ENCODE measurements at places on chromosomes 3 and 15. TPM values are rescaled to one million over a fixed set of nuclear protein-coding genes. Genes with fewer than 3 reads are reported as not detected.
A peak's percentile ranks its signal among the peaks of the same experiment; 100 is the strongest.

ECE2 gene
- 0.44 TPM for polyA plus RNA-seq

ZNF774 gene
- 0.82 TPM for polyA plus RNA-seq

A4GNT gene
- not detected for polyA plus RNA-seq

C3orf22 gene
- not detected for polyA plus RNA-seq

IMPG2 gene
- polyA plus RNA-seq, result 0.03 TPM

UMPS gene
- 32.8 TPM for polyA plus RNA-seq

ADAMTS17 gene
- 0.89 TPM for polyA plus RNA-seq

BMF gene
- polyA plus RNA-seq, result 29.0 TPM

TEX55 gene
- not detected for polyA plus RNA-seq

DNA sequence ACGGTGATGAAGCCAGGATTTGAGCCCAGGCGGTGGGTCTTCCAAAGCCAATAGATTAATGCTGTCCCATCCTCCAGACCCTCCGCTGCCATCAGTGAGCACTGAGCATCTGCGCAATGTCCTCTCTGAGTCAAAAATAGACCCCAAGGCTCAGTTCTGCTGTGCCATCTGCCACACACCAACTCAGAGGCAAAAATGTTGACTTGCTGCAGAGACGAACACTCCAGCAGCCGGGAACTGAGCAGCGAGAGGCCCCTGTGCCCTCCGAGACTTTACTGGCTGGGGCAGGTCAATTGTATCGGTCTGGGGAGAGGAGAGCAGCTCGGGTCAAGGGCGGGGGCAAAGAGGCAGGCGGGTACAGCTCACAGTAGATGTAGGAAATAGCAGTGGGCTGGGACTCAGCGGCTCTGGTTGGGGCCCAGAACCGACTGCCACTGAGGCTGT is 41.5 kb upstream of the ATP2B2 start:
- no peak overlapping the region for H3K4me3 ChIP-seq
- no peaks in the 10 kb centered on the region for H3K36me3 ChIP-seq
- no peak overlapping the region for H3K27ac ChIP-seq
- no peaks in the 10 kb centered on the region for H3K4me1 ChIP-seq
- no peaks in the 10 kb centered on the region for H3K27me3 ChIP-seq

- no peak for DNase-seq
- no peak overlapping the region for H3K27ac ChIP-seq
- no peaks in the 10 kb centered on the region for H3K36me3 ChIP-seq
Measured at GRCh38 chr15:65773386-65774111, 18.5 kb downstream of the DENND4A start.

DNA sequence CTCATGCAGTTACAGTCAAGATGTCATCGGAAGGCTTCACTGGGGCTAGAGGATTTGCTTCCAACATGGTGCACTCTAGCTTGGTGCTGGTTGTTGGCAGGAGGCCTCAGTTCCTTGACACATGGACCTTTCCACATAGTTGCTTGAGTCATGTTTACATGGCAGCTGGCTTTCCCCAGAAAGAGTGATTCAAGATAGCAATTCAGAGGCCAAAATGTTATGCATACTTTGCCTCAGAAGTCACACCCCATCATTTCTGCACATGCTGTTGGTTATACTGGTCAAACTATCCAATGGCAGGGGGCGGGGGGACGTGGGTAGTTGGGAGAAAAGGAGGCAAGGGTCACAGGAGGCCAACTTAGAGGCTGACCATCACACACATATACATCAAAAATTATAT is 58.7 kb downstream of the FOXB1 start:
- no peak for DNase-seq
- H3K36me3 ChIP-seq, result no peaks in the 10 kb centered on the region
- H3K4me1 ChIP-seq, result no peaks in the 10 kb centered on the region
- no peak overlapping the region for H3K27ac ChIP-seq
- no peaks in the 10 kb centered on the region for H3K27me3 ChIP-seq

DNA sequence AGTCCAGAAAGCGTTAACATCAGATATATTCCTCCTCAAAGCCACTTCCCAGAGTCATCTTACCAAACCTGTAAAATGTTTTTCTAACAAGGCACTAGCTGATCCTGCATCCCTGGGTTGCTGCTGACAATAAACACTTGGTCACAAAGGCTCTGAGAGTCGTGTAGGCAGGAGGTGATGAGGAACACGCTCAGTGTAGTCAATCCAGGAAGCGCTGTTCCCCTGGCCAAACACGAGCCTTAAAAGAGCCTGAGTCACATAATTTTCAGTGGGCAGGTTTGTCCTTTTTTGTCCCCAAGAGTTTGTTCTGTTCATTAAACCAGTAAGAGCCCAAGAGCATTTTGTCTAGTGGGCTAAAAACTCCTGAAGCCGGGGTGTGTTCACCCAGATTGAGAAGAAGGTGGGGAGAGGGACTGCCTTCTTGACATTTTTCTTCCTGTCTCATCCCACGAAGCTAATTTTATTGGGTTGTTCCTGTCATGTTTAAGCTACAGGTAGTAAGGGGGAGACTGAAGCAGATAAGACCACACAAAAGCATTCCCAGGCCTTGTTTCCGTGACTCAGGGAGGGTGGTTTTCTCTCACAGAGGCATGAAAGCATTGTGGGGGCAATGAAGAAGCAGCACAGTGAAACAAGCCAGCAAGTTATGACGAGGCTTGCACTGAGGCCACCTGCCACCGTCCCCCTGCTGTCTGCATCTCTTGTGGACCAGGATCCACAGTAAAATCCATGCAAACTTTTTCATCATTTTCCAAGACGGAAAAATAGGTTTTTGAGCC is 73.7 kb downstream of the FOXB1 start:
- H3K27me3 ChIP-seq, result no peaks in the 10 kb centered on the region
- no peak overlapping the region for H3K27ac ChIP-seq
- H3K4me3 ChIP-seq, result no peak overlapping the region
- DNase-seq, result no peak
- H3K36me3 ChIP-seq, result no peaks in the 10 kb centered on the region

- no peaks in the 10 kb centered on the region for H3K27me3 ChIP-seq
- H3K27ac ChIP-seq, result no peak overlapping the region
- DNase-seq, result no peak
- peaks cover 23% of the 10 kb centered on the region for H3K36me3 ChIP-seq
- H3K4me3 ChIP-seq, result no peak overlapping the region
- peaks cover 3% of the 10 kb centered on the region for H3K4me1 ChIP-seq
Measured at GRCh38 chr3:12489832-12490231, 5.6 kb downstream of the TSEN2 start.

DNA sequence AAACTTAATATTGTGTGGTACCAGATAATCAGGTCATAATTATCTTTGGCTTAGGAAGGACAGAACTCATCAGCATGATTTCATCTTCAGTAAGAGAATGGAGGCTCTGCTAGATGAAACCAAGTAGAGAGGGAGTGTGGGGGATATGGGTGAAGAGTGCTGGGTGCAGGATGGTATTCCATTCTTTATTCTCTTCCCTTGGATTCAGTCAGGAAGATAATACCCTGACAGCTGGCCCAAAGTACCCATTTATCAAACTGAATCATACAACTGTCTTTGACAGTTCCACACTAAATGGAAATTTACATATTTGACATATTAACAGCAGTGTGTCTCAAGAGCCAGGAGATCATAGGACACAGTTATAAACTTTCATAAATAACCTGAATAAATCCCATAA is 44.7 kb downstream of the GOLIM4 start:
- no peak for DNase-seq
- H3K27me3 ChIP-seq, result no peaks in the 10 kb centered on the region
- no peak overlapping the region for H3K27ac ChIP-seq
- no peaks in the 10 kb centered on the region for H3K4me1 ChIP-seq
- no peak overlapping the region for H3K4me3 ChIP-seq

GRCh38 chr3:76565496-76566210 is 474.2 kb upstream of the ROBO2 start:
- no peaks in the 10 kb centered on the region for H3K27me3 ChIP-seq
- H3K36me3 ChIP-seq, result no peaks in the 10 kb centered on the region
- peaks cover 4% of the 10 kb centered on the region for H3K4me1 ChIP-seq
- no peak overlapping the region for H3K27ac ChIP-seq

DNA sequence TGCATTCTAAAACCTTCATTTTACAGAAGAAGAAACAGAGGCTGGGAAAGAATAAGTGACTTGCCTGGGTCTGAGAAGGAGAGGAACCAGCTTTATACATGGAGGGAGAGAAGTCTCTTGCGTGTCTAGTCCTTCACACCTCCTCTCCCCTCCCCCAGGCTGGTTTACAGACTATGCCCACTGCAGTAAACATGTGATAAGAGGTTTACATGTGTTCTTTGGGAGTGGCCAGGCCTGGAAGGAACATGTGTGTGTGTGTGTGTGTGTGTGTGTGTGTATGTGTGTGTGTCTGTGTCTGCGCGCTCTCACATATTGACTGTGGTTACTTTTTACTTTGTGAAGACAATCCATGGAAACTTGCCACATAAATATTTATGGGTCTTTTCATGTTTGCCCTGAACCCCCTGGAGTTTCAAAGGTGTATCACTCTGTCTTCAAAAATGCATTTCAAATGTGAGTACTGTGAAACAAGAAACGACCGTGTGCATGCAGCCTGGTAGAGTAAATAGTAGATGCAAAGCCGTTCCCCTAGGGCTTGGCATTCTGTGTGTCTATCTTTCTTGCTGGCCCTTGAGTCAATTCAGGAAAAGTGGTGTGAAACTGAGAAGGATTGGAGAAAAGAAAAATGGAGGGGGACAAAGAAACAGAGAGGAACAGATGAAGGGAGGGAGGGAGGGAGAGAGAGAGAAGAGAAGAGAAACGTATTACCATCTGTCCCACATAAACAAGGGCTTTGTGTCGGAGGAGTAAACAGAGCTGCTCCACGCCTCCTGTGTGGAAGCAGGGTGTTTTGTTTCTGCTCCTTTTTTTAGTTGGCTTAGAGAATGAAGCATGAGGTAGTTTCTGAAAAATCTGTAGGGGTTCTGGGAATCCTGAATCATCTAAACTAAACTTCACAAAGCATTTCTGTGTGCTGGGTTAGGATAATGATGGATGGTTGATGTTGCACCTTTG is 51.7 kb downstream of the CLDN11 start:
- H3K4me3 ChIP-seq, result no peak overlapping the region
- no peaks in the 10 kb centered on the region for H3K4me1 ChIP-seq
- DNase-seq, result peak; percentile 26
- no peaks in the 10 kb centered on the region for H3K27me3 ChIP-seq

DNA sequence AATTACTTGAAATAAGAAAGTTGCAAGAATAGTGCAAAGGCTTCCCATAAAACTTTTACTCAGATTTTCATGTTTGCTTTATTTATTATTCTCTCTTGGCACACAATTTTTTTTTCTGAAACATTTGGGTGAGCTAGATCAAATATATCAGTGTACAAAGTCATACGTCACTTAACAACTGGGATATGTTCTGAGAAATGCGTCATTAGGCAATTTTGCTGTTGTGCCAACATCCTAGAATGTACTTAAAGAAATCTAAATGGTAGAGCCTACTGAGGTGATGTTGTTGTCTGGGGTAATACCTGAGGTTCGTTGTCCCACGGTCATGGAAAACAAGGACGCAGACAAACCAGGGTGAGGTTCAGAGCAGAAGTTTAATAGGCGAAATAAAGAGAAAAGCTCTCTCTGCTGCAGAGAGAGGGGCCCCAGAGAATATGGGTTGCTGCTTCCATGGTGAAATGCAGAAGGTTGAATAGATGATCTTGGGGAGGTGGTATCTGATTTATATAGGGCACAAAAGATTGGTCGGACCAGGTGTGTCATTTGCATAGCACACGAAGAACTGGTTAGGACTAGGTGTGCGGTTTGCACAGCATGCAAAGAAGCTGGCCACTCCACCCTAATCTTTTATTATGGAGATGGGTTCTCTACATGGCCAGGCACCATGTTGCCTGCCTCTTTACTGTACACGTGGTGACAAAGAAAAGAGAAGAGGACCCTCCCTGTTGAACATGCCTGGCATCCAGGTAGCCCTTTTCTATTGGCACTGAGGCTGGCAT is 8.8 kb upstream of the GRAMD1C start:
- no peak for DNase-seq
- no peaks in the 10 kb centered on the region for H3K36me3 ChIP-seq
- H3K27ac ChIP-seq, result no peak overlapping the region
- no peaks in the 10 kb centered on the region for H3K27me3 ChIP-seq
- H3K4me1 ChIP-seq, result no peaks in the 10 kb centered on the region
- no peak overlapping the region for H3K4me3 ChIP-seq

- H3K27ac ChIP-seq, result no peak overlapping the region
- H3K27me3 ChIP-seq, result no peaks in the 10 kb centered on the region
- DNase-seq, result no peak
- H3K4me3 ChIP-seq, result no peak overlapping the region
- H3K4me1 ChIP-seq, result no peaks in the 10 kb centered on the region
- no peaks in the 10 kb centered on the region for H3K36me3 ChIP-seq
Measured at GRCh38 chr3:77052051-77052501, 12.2 kb downstream of the ROBO2 start.

DNA sequence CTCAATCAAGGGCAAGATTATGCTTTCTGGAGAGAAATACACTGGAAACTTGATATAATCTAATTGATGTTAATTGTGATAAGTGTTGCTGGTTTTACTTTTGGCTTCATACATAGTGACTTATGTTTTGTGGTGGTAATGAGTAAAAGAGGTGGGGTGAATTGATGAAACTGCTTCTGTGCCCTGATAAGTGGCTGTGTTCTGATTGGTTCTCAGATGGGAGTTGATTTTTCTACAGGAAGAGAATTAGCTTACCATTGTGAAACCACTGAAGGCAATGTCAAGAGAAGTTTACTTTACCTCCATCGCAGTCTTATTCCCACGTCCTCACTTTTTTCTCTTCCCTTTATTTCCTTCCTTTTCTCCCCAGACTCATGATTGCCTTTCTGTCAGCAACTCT is 23.8 kb downstream of the TMEM45A start:
- no peaks in the 10 kb centered on the region for H3K36me3 ChIP-seq
- no peak overlapping the region for H3K4me3 ChIP-seq
- H3K27me3 ChIP-seq, result no peaks in the 10 kb centered on the region
- no peak for DNase-seq
- no peaks in the 10 kb centered on the region for H3K4me1 ChIP-seq
- H3K27ac ChIP-seq, result no peak overlapping the region

DNA sequence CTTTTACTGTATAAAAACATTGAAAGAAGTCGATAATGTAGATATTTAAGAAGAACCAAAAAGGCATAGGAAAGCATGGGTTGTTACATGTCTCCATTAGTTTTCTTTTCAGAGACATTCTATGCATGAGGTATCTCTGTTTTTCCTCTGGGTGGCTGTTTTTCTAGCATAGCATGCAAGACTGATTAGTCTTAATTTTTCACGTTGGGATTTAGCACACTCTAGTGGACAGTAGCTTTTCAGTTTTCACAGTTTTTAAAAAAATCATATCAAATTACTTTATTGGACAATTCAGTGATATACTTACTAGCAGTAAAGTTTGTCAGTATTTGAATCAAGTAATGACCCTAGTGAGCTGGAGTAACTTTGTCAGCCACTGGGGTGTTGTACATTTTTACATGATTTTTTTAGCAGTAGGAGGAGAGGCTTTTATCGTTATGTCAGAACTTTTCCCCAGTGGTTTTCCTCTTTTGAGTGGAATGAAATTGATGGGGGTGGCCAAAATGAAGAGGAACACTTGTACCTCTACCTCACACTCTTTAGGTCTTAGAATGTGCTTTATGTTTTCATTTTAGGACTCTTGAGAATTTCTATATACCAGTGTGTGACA is 57.2 kb downstream of the SEC22A start:
- no peaks in the 10 kb centered on the region for H3K4me1 ChIP-seq
- H3K4me3 ChIP-seq, result no peak overlapping the region
- H3K27me3 ChIP-seq, result no peaks in the 10 kb centered on the region
- H3K27ac ChIP-seq, result no peak overlapping the region
- no peak for DNase-seq

GRCh38 chr3:177119829-177120228 is 77.5 kb downstream of the TBL1XR1 start:
- H3K4me3 ChIP-seq, result no peak overlapping the region
- no peaks in the 10 kb centered on the region for H3K27me3 ChIP-seq
- DNase-seq, result no peak
- H3K27ac ChIP-seq, result no peak overlapping the region
- H3K4me1 ChIP-seq, result no peaks in the 10 kb centered on the region

GRCh38 chr3:126306888-126307482 is 50.2 kb downstream of the KLF15 start:
- H3K36me3 ChIP-seq, result no peaks in the 10 kb centered on the region
- H3K27me3 ChIP-seq, result no peaks in the 10 kb centered on the region
- no peak overlapping the region for H3K4me3 ChIP-seq
- no peaks in the 10 kb centered on the region for H3K4me1 ChIP-seq
- no peak for DNase-seq
